ENCODE measurements at places on chromosomes 7 and 10. TPM values are rescaled to one million over a fixed set of nuclear protein-coding genes. Genes with fewer than 3 reads are reported as not detected.

- DNase-seq, result no peak
These were observed 52.6 kb upstream of the TMEM106B start for GRCh38 chr7:12158334-12159060.

DNA sequence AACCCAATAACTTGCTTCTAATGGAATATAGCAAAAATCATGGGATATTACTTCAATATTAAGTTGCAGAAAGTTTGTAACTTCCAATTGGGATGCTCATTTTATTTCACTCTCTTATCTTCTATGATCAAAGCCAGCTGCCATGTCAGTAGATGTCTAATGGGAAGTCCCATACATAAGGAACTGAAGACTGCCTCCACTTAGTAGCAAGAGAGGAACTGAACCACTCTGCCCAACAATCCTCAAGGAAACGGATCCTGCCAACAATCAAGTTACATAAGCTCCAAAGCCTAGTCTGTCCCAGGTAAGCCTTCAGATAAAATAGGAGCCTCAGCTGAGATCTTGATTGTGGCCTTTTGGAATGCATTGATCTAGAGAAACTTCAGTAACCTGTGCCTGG is 431.5 kb upstream of the PCDH15 start:
- DNase-seq, result no peak

DNA sequence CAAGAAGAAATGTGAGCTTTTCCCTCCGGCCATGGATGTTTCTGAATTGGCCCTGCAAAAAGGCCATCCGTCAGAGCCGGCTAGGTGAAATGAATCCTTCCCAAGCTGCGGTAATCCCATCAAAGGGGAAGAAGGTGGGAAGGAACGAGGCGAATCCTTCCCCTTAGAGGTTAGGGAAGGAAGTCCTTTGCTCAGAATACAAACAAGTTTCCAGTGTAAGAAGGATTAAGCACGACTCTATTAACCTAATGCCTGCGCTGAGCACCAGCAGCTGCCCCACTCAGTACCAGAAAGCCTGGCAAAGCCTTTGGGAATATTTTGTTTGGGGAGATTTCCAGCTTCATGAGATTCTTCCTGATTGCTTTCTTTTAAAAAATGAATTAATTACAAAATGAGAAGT is 42.8 kb downstream of the CLRN3 start:
- DNase-seq, result no peak

GRCh38 chr7:114916261-114916892 is 5.5 kb upstream of the MDFIC start:
- DNase-seq, result no peak

DNA sequence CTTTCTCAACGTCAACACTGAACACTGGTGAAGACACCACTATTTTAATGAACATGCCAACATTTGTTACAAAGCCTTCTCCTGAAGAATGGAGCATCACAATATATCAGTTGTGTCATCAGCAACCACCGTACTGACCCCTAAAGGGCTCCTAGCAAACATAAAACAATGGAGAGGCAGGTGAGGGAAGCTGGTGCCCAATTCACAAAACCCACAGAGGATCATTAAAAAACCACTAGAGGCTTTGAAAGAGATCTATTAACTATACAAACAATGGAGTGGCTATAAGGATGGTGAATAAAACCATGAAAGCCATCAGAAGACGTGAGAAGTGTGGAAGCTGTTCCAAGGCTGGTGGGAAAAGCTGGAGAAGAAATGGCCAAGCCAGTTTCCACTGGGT is 150.8 kb downstream of the FAM107B start:
- DNase-seq, result no peak

GRCh38 chr7:47192978-47193377 is 388.9 kb downstream of the TNS3 start:
- DNase-seq, result no peak

DNA sequence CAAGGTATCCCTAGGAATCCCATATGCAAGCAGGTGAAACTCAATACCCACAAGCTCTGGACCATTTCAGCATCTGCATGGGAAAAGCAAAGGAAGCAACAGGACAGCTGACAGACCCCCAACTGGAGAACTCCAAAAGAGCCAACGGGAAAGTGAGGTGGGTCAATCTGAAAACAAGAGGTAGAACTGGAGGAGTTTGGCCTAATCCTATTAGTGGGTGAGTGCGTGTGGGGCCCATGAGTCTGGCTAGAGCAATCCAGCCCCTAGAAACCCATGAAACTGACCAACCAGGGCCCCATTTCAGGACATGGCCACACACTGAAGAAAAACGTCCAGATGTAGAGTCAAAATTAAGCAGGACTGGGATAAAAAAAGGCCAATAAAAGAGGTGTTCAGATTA is 26.6 kb upstream of the WNT8B start:
- no peak for DNase-seq

DNA sequence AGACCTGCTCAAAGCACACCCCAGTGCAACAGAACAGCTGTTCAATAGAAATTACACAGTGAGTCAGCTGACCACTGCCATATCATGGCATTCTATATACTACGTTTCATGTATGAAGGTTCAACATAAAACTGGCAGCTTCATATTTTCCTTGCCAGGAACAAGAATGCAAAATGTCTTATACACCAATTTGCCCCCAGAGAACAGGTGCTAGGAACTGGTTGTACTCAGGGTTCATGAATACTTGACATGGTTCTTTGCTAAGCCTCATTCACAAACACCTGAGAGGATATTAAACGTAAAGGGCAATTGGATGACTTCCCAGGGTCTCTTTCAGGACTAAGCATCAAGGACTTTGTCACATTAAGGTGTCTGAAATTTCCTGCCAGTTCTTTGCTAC is 6.9 kb downstream of the MYOF start:
- DNase-seq, result no peak

The CTAGE8 gene
- 1.8 TPM for total RNA-seq

- DNase-seq, result no peak
These were observed 51.5 kb downstream of the ADAM12 start for GRCh38 chr10:126336801-126337200.

DNA sequence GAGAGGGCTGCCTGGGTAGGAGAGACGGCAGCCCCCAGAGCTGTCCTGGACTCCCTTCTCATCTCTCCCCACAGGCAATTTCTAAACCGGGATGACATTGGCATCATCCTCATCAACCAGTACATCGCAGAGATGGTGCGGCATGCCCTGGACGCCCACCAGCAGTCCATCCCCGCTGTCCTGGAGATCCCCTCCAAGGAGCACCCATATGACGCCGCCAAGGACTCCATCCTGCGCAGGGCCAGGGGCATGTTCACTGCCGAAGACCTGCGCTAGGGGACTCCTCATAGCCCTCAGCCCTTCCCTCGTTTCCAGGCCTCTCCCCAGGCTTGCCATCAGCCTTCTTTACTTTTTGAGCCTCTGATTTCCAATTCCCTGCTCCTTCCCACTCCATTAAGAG is 2.6 kb downstream of the ATP6V1F start:
- DNase-seq, result no peak

DNA sequence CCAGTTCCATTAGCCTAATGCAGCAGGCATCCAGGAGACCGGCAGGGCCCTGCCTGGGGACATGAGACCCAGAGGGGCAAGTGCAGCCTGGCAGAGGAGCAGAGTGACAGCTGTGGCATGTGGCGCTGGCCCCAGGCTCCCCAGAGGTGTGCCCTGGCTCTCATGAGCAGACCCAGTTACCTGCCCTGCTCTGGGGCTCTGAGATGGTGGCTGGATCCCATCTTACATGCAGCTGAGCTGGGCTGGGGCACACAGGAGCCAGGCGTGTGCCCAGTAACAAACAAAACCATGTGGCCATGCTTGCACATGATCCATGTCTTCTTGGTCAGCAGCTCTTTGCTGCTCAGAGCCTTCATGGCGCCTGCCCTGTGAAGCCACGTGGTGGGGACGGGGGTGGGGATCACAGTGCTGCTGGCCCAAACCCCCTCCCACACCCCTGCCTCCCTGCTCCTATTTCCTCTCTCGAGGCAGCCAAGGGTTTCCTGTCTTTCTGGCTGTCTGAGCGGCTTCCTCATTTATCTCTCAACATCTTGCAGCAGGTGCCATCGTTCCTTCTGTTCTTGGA is 40.3 kb upstream of the GTF2I start:
- peak; percentile 43 for DNase-seq

- DNase-seq, result no peak
These were observed 89.6 kb downstream of the DNAJB9 start for GRCh38 chr7:108659261-108659660.

DNA sequence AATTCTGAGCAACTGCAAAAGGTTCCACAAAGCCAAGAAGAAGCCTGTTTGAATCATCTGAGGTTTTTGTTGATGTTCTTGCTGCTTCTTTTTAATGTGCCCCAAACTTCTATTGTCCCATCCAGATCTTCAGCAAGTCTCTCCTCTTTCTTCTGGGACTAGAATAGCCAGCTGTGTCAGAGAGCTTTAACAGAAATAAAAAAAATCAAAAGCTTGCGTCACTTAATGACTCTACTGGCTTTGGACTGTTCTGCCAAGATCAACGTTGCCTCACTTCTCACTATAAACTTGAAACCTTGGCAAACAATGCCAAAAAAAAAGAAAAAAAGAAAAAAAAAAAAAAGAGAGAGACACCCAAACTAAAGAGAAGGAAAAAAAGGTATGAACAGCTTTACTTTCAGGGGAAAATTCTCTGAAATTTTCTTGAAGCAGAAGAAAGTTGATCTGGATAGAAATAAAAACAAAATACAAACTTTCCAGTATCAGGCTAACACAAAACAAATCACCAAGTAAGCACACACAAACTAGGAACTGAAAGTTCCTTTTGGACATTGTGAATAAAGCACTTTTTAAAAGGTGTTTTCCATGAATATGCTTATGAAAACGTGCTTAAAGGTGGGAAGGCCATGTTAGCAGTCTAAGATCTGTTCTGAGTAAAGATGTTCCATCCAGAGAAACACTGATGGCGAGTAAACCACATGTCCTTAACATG is 14.8 kb downstream of the USP54 start:
- no peak for DNase-seq

GRCh38 chr10:126402721-126403695 is 14.7 kb upstream of the ADAM12 start:
- no peak for DNase-seq

GRCh38 chr7:45582868-45583277 is 8.7 kb downstream of the ADCY1 start:
- no peak for DNase-seq

The MGAM2 gene
- 1.6 TPM for total RNA-seq

- DNase-seq, result no peak
These were observed 156.8 kb upstream of the FRMD4A start for GRCh38 chr10:14487488-14487883.

The ZNF32 gene
- 36.8 TPM for total RNA-seq

- DNase-seq, result no peak
These were observed 464.5 kb upstream of the ZMIZ1 start for GRCh38 chr10:78604286-78604685.

DNA sequence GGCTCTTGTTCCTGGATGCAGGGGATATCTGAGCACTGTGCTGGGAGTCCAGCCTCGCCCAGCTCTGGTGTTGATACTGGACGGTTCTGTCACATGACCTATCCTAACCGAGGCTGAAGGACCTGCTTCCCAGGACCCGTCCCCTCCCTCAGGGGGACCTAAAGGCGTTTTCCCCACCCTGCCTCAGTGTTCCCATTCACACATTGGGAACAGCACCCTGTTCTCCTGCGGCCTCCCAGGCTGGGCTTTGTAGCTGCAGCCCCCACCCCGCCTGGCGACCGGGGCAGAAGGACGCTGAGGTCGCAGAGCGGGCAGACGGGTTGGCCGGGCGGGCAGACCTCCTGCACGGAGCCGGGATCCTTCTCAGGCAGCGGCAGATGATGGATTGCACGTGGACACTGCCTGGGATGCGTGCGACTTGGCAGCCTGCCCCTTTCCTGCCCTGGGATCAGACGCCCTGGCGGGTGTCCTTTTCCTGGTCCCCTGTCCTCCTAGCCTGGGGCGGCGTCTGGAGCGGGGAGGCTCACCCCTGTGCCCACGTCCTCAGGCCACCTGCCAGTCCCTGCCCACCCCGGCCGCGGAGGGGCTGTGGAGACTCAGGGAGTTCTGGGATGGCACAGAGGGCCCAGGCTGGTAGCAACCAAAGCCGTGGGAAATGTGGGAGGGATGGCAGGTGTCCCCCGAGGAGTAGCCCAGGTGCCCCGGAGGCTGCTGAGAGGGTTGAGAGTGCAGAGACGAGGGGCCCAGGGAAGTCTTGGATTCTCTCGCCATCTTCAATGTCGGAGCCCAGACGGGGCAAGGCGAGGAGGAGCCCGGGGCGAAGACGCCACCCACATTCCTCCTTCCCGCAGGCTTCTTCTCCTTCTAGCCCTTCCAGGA is 17.2 kb upstream of the PSMG3 start:
- peak; percentile 77 for DNase-seq

GRCh38 chr10:9061871-9062270 is 1007.4 kb downstream of the GATA3 start:
- no peak for DNase-seq

The GPR26 gene
- not detected for total RNA-seq

DNA sequence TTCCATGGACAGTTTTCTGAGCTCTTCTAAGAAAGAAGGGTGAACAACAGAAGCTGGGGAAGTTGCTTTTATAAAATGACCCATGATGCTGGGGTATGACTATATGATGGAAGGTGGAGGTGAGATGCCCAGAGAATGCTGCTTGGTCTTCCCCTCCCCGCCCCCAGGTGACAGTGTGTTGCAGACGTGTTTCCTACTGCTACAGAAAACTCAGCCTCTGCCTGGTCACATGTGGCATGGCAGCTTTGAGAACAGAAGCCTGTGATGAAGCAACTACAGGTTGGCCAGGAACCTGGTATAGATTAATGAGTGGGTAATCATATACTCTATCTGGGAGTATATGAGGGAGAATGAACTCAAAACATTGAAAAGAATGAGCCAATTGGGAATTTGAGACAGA is 67.1 kb downstream of the MTURN start:
- no peak for DNase-seq

The MSS51 gene
- total RNA-seq, result 1.8 TPM

The UTF1 gene
- 0.26 TPM for total RNA-seq

DNA sequence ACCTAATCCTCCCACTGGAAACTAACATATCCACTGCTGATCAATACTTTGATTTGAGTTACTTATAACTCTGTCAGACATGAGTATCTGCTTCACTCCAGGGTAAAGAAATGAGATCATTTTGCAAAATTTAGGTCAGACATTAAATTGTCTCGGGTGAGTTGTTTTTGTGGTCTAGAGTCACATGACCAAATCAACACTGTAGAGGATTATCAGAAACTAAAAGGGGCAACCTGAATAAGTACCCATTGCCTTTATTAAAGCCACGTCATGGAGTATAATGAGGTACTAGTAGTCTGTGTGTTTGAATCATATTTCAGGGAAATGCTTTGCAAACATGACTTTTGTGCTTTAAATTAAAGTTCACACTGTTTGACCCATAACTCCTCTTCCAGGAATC is 107.7 kb upstream of the ADO start:
- no peak for DNase-seq

The ATG9B gene
- total RNA-seq, result 0.98 TPM

All from upper lobe of left lung (tissue), 6 donors.